ENCODE measurements at places on chromosomes 5 and 9.

GRCh38 chr5:32836176-32836575 is 125.1 kb downstream of the NPR3 start:
- DNase-seq, result no peak

- no peak for DNase-seq
Measured at GRCh38 chr9:96048104-96048955, 172.8 kb downstream of the ERCC6L2 start.

DNA sequence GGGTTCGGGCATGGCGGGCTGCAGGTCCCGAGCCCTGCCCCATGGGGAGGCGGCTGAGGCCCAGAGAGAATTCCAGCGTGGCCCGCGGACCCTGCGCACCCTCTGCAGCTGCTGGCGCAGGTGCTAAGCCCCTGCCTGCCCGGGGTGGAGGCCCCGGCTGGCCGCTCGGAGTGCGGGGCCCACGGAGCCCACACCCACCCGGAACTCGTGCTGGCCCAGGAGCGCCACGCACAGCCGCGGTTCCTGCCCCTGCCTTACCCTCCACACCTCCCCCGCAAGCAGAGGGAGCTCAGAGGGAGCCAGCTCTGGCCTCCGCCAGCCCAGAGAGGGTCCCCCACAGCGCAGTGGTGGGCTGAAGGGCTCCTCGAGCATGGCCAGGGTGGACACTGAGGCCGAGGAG is 75.3 kb downstream of the MRPS30 start:
- no peak for DNase-seq

- no peak for DNase-seq
Measured at GRCh38 chr5:177336112-177336511, 15.4 kb downstream of the LMAN2 start.

GRCh38 chr9:136494012-136494411 is 11.2 kb upstream of the SEC16A start:
- DNase-seq, result no peak

GRCh38 chr5:174310243-174310642 is 264.7 kb downstream of the NSG2 start:
- no peak for DNase-seq

All from GM12891 (cell line).